NCI-H2029 treated with DMSO at 0.1 percent for 48 hours (cell line): ENCODE measurements at places on chromosomes 1 and 21.

DNA sequence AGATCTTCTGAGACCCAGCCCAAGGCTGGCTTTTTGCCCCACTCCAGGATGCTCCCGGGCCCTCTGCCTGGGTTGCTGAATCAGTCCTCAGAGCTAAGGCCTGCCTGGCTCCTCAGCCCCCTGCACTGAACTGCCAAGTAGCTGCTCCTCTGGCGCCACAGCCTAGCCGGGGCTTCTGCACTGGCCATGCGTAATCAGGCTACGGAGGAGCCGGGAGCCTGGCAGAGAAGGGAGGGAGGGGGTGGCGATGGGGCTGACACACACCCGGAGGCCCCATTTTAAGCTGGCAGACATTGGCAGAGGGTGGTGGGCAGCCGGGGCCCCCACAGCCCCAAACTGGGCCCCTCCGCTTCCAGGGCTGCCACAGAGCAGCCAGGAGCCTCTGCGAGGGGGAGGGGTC, 38.7 kb downstream of the ALPL start:
- no peak for DNase-seq

DNA sequence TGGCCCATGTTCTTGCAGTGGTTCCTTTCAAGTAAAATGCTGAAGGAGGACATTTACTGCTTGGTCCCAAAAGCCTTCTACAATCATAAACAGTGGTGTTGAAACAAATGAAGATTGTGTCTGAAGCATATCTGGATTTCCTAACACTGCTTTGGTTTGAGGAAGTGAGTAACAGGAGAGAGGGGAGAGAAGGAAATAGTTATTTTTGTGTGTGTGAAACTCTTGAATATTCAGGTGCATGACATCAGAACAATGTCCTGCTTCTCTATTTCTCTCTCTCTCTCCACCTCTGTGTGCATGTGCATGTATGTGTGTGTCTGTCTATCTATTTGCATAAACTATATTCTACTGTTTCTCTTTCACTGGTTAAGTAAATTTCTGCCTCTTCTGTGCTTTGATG, 61.4 kb upstream of the TNFSF18 start:
- no peak for DNase-seq

DNA sequence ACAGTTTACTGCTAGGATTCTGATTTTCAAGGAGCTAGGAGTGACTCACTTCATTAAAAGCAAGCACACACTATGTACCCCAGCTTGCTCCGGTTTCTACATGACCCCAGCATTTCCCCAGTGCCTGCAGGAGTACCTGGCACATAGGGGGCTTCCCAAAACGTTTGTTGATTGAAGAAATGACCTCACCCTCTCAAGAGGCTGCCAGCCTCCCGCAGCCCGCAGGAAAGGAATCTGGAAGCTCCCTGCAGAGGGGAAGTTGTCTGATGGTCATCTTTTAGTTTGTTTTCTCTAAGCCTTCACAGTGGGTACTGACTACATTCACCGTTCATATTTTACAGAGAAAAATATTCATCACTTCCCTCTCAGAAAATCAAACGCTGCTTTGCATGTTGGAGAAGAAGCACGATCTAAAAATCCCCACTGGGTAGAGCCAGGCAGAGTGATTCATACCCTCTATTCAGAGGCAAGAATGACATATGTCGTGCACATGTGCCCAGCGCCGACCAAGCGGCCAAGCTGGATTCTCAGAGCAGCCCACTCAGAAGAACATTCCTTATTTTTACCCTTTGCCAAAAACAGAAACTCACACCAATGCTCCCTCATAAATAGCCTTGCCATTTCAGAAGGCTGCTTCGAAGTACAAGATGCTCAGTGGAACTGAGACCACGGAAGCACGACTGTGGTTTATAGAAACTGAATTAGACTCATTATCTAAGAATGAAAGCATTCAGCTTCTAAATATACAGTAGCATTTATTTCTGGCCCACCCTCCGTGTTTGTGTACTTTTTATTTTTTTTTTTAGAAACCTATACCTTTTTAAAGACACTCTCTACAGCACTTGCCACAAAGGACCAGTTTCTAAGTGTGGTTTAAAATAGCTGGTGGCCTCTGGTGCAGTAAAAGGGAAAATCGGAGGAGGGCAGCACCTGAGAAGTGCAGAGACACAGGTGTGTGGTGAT, 143.2 kb downstream of the MIS18A start:
- no peak for DNase-seq

DNA sequence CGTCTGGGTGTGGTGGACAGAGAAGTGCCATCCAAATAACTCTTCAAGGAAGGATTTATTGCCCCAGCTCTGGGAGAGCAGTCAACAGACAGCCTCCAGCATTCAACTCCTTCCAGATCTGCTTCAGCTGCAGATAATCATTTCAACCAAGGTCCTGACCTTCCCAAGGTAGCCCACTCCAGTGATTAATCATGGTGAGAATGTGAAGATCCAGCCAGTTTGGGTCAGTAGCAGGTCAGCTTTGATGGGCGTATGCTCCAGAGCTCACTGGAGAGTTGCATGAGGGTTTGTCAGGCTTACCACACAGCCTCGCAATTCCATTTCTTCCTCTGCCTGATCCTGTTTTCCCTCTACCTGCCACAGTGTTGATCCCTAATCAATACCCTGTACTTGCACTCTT, 214.5 kb upstream of the ZRANB2 start:
- DNase-seq = no peak

- no peak for DNase-seq
These were observed 9.0 kb downstream of the SH2D2A start for GRCh38 chr1:156807627-156808026.

DNA sequence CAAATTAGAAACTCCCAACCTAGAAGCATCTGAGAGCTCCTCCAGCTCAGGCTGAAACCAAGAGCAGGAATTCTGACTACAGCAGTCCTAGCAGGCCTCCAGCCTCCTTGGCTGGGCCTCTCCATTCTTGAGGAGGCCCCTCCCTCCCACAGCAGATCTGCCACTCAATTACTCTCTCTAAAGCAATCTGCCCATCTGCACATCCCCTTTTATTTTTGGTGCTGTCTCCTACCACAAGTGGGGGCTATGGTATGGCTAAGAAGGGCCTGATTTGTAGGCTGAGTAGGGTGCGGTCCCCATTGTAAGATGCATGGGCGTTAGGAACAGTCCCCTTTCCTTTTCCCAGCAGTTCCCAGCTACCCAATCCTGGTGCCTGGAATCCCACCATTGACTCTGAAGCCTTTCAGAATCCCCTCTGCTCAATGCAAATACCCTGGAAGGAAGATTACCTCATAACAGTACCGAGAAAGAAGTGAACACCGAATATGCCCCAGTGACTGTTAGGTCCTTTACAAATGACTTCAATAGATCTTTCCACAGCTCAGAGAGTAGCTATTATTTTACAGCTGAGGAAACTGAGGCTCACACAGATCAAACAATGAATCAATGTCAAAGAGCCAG, 11.6 kb upstream of the TTC39A start:
- no peak for DNase-seq

DNA sequence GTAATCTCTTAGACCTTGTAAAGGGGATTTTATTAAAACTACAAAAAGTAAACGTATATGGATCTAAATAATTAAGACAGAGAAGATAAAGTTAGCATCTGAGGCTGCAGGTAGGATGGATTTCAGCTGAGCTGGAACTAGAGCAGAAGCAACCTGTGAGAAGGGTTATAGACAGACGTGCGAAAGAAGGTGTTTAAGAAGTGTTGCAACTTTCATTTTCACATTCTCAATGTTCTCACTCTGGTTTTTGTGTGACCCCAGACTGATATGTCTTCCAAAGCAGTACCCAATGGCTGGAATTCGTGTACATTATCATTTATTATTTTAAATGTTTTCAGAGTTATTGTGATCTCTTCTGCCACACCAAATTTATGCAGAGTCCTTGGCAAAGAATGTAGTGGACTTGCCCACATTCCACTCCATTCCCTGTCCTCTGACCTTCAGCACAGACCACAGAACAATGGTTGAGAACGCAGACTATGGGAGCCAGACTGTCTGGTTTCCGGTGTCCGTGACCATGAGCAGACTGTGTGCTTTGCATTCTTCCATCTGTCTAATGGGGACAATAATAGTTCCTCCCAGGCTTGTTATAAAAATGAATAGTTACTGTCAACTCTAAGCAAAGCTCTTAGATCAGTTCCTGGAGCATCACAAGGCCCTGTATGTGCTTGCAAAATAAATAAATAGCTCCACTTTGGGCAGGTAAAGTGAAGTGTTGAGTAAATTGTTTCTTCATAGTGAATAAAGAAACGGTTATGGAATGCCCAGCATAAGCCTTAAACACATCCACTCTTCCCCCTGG, 140.6 kb upstream of the SAMSN1 start:
- no peak for DNase-seq

GRCh38 chr1:169945181-169945580, 51.5 kb upstream of the SCYL3 start:
- no peak for DNase-seq

DNA sequence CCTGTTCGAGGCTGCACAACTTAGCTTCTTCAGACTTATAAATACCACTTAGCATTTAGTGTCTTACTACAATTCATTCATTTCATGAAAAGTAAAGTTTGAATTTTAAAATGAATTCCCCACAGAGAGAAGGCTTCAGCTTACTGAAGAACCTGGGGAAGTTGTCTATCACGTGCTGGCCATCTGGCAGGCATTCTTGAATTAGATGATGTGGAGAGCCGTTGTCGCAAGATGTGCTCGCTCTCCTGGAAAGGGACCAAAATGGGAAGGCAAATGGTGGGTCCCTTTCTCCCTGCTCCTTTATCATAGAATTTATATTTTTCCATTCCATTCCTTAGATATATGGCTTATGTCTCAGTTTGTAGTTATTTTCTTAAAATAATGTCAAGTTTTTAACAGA, 90.5 kb downstream of the CD247 start:
- no peak for DNase-seq

- DNase-seq = no peak
These were observed 2.8 kb downstream of the DYRK1A start for GRCh38 chr21:37369307-37369854.

DNA sequence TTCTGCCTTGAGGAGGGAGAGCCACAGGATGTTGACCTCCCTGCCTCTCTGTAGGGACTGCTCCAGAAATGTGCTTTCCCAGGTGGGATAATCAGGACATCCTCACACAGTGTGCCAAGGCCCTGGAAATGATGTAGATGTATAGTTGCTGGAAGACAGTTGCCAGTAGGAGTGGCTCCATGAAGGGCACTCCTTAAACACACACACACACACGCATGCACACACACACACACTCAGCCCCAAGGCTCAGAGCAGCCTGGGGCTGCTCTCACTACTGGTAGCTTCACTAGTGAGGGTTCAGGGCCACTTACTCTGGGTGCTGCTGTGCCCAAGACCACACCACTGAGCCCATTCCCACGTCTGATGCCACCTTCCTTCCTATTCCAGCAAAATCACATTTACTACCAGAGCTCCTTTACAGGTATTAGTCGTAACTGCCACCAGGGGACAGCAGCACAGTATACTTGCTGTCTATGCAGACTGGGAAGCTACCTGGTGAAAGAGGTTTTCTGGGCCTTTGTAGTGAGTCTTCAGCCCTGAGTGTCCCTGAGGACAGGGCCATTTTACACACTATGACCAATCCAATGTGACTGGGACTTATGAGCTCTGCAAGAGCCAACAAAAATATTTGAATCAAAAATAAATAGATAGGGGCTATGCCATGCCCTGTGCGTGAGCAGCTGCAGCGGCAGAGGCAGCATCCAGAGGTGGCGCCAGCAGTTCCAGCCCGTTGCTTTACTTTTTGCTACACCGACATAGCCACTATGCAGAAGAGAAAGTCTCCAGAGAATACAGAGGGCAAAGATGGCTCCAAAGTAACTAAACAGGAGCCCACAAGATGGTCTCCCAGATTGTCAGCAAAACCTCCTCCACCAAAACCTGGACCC, 15.0 kb downstream of the CRNN start:
- DNase-seq = no peak

- no peak for DNase-seq
These were observed 70.0 kb downstream of the PLD5 start for GRCh38 chr1:242454262-242455051.

DNA sequence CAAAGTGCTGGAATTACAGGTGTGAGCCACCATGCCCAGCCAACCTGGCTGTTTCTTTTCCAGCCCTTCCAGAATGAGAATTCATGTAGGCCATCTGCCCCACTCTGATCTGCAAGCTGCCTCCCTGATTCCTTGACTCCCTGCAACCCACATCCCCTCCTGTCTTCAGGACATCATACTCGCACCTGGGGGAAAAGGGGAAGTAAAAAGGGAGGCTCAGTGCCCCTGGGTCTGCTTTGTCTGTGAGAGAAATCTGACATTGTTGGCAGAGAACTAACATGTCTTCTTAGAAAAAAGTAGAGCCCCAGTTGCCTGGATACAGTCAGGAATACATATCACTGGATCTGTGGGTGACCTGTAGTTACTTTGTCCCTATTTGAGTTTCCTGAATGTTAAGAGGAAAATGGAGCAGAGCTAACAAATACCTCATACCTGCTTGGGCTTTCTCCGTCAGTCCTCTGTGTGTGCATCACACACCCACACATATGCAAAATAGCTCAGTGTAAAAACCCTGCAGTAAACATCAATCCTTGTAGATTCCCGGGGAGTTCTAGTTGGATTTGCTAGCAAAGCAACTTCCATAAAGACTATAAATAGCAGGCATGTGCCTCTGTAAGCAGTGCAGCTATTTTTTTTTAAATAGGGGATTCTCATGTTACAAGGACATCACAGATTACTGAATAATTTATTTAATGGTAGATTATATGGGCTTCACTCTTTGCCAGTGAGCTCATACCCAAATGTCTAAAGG, 62.9 kb downstream of the TEX35 start:
- no peak for DNase-seq

GRCh38 chr1:24126018-24126671, 14.2 kb upstream of the MYOM3 start:
- DNase-seq = no peak
